ENCODE measurements at places on chromosomes 1 and 21.

GRCh38 chr1:173590557-173590956 is 12.3 kb downstream of the SLC9C2 start:
- no peak for DNase-seq

DNA sequence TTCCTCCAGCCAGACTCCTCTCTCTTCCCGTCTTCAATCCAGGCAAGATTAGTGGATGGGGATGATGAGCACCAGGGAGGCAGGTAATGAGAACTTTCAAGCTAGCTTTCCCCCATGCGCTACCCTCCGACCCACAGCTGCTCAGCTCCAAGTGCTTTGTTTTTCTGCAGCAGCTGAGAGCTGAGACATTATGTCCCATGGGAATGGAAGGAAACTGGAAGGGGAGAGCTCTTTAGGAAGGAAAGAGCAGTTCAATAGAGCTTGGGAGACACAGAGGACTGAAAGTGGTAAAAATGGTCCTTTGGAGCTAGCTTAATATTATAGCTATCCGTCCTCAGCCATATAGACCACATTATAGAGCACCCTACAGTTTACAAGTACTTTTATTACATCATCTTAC is 39.8 kb downstream of the RAB3B start:
- DNase-seq, result no peak

DNA sequence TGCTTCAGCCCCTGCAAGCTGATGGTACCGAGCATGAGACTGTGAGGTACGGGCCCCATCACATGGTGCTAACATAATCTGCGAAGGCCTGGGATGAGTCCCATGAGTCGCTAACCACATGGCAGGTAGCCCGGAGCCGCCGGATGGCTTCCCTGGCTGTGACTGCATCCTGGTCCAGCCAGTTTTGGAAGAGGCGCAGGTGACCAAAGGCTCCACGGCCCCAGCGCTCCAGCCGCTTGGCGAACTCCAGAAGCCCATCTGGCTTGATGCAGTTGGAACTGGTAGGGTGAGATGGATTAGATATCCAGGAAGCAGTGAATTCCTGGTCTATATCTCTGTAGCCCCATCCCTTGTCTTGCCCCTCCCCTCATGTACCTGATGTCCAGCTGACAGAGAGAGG is 24.6 kb downstream of the LRRC41 start:
- no peak for DNase-seq

GRCh38 chr1:114208106-114208505 is 54.4 kb upstream of the SYT6 start:
- no peak for DNase-seq

- no peak for DNase-seq
Measured at GRCh38 chr1:56286956-56287355, 292.4 kb downstream of the PLPP3 start.

GRCh38 chr21:44088401-44088780 is 18.8 kb upstream of the PWP2 start:
- no peak for DNase-seq

- DNase-seq, result no peak
Measured at GRCh38 chr1:46087891-46088290, 44.5 kb downstream of the PIK3R3 start.

DNA sequence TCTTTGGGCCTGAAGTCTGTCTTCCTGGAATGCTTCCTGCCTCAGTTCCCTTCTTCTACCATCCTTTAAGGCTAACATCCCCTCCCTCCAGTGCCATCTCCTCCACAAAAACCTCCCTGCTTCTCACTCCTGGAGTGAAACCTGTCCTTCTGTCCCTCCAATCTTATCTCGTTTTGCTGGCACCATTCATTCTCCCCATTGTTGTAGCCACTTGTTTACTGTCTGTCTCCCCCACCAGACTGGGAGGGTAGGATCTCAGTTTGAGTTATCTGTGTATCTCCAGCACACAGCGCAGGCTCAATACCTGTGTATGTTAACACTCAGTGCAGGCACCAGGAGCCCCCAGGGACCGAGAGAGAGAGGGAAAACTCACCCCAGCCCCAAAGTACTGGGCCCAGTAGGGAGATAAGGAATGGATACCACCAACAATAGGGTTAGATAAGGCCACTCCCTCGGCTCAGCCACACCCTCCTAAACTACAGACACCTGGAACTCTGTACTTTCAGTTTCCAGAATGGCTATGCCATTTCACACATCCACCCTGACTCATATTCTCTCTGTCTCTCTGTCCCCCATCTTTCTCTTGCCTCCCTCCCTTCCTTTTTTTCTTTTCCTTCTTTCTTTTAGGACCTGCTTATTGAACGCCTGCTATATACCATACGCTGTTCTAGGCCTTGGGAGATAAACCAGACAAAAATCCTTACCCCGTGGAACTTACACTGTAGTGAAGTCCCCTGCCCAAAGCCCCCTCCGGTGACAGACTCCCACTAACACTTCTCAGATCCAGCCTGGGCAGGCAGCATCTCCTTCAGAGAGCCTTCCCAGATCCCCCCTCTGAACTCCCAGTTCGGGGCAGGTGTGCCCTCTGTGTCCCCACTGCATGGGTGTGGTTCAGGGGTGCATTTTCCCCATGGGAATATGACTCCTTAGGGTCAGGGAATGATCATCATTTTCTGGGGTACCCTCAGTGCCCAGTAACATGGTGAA is 3.3 kb upstream of the SSBP3 start:
- DNase-seq, result no peak

DNA sequence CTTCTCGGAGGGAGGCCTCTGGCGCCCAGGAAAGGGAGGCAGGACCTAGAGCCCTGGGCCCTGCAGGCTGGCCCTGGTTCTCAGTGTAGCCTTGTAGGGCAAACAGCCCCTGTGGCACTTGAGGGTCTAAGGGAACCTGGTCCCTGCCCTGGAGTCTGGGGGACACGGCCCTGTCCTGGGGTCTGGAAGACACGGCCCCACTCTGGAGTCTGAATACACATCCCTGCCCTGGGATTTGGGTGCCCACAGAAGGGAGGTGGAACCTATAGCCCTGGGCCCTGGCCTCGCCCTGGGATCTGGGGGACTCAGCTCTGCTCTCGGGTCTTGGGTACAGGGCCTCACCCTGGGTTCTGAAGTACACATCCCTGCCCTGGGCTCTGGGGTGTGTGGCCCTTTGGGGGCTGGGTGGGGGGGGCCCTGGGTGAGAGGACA is 97.9 kb downstream of the OBSCN start:
- DNase-seq, result no peak

DNA sequence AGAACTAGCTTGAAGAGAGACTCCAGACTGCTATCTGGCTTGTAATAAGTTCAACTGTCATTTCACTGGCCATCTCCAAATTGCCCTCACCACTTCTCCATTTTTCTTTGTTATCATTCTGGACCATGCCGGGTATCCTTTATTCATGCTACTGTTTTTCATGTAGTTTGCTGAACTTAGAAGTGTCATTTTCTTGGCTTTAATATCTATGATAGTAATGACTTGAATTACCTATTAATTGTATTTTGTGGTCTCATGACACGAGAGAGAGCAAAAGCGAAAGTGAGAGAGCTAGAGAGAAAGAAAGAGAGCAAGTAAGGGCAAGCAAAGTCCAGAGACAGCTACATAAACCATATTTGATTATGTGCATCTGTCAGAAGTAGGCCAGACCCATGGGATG is 184.9 kb upstream of the ATP1B1 start:
- no peak for DNase-seq

GRCh38 chr1:161198897-161199431 is at the start of gene ADAMTS4:
TSS of gene ADAMTS4 (minus strand) at chr1:161199054. CDS start at chr1:161198627, 427 bp downstream.
- DNase-seq, result no peak
